Spinal cord (tissue), 10 donors: ENCODE measurements at places on chromosomes 4 and X. TPM values are rescaled to one million over a fixed set of nuclear protein-coding genes. Genes with fewer than 3 reads are reported as not detected.

Gene TEX13B
- total RNA-seq, result not detected

DNA sequence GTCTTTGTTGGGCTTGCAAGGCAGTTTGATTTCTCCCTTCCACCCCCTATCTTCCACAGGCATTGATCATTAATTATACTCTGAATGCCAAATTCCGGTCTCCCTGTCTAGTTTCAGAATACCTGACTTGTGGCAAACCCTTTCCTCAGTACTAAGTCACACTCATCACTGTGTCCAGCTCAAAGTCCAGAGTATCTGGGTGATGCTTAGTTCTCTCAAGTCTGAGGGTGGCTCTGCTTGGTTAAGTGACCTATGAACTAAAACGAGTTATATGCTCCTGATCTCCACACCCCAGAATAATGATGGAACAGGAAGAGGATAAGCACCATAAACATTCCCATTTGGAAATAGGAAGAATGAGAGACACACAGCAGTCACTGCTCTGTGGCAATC is 6.5 kb downstream of the SMIM9 start:
- H3K36me3 ChIP-seq, result no peaks in the 10 kb centered on the region
- no peaks in the 10 kb centered on the region for H3K27me3 ChIP-seq
- no peak overlapping the region for H3K27ac ChIP-seq
- no peak overlapping the region for H3K4me3 ChIP-seq
- H3K4me1 ChIP-seq, result no peaks in the 10 kb centered on the region
- no peak for DNase-seq

Gene FABP2
- not detected for total RNA-seq

DNA sequence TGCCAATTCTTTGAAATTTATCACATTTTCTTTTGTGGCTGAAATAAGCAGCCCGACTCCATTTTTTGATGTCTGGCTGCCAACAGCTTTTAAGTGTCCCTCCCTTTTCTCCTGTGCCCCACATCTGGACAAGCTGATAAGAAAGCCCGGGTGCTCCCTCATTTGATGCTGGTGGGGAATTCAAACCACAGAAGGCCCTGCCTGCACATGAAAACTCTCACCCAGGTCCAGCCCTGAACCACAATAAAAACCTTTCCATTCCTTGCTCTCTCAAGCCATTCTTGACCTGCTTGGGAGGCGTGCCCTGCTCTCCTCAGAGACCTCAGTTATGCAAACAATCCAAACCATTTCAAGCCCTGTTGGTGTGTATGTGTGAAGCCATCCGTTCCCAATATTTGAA is 93.9 kb downstream of the FAM53A start:
- no peak for DNase-seq
- H3K27ac ChIP-seq, result no peak overlapping the region
- no peak overlapping the region for H3K4me3 ChIP-seq
- peaks cover 6% of the 10 kb centered on the region for H3K4me1 ChIP-seq
- peaks cover 2% of the 10 kb centered on the region for H3K36me3 ChIP-seq
- H3K27me3 ChIP-seq, result peaks cover 23% of the 10 kb centered on the region

GRCh38 chr4:111812114-111812513 is 333.1 kb upstream of the FAM241A start:
- no peaks in the 10 kb centered on the region for H3K36me3 ChIP-seq
- H3K4me1 ChIP-seq, result no peaks in the 10 kb centered on the region
- H3K27me3 ChIP-seq, result no peaks in the 10 kb centered on the region
- H3K27ac ChIP-seq, result no peak overlapping the region

DNA sequence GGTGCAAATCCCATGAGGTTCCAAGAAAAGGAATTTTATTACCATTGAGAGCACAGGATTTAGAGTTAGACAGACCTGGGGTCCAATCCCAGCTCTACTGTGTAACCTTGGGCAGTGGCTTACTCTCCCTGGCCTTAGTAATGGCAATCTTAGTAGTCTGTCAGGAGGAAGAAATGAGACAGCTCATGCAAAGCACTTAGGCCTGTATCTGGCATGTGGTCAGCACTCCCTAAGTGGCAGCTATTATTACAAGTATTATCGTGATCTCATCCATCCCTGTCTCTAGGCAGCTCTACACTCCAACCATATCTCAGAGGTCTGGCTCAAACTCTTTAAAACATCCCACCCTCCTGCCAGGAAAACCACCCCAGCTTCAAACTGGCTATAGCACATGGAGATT is 129.6 kb upstream of the NALF2 start:
- H3K27me3 ChIP-seq, result no peaks in the 10 kb centered on the region
- no peaks in the 10 kb centered on the region for H3K4me1 ChIP-seq
- no peak for DNase-seq

DNA sequence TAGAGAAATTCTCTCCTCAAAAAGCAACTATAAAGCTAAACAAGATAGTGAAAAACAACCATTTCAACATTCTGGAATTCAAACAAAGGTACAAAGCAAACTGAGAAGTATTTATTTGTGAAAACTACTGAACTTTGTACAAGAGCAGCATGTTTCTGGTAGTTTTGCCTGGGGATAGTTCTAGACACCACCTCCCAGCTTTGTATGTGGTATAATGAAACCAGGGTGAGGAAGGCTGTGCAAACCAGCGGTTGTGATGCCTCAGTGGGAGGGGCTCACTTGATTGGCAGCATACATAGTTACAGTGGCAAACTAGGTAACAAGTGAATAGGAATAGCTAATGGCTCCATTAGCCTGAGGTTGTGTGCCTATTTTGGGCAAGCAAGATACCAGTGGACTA is 18.6 kb upstream of the FRMD7 start:
- H3K4me1 ChIP-seq, result no peaks in the 10 kb centered on the region
- H3K27me3 ChIP-seq, result no peaks in the 10 kb centered on the region
- no peak overlapping the region for H3K4me3 ChIP-seq
- H3K27ac ChIP-seq, result no peak overlapping the region

Gene RIPPLY1
- not detected for total RNA-seq
